SK-N-MC (cell line): ENCODE measurements at places on chromosomes 11 and 22.

GRCh38 chr22:40593460-40594273 is 42.9 kb downstream of the MRTFA start:
- DNase-seq, result no peak

- DNase-seq, result no peak
Observed at GRCh38 chr22:45094081-45094720, 69.5 kb upstream of the NUP50 start.

GRCh38 chr11:61473370-61474012 is 35.1 kb upstream of the LRRC10B start:
- no peak for DNase-seq

DNA sequence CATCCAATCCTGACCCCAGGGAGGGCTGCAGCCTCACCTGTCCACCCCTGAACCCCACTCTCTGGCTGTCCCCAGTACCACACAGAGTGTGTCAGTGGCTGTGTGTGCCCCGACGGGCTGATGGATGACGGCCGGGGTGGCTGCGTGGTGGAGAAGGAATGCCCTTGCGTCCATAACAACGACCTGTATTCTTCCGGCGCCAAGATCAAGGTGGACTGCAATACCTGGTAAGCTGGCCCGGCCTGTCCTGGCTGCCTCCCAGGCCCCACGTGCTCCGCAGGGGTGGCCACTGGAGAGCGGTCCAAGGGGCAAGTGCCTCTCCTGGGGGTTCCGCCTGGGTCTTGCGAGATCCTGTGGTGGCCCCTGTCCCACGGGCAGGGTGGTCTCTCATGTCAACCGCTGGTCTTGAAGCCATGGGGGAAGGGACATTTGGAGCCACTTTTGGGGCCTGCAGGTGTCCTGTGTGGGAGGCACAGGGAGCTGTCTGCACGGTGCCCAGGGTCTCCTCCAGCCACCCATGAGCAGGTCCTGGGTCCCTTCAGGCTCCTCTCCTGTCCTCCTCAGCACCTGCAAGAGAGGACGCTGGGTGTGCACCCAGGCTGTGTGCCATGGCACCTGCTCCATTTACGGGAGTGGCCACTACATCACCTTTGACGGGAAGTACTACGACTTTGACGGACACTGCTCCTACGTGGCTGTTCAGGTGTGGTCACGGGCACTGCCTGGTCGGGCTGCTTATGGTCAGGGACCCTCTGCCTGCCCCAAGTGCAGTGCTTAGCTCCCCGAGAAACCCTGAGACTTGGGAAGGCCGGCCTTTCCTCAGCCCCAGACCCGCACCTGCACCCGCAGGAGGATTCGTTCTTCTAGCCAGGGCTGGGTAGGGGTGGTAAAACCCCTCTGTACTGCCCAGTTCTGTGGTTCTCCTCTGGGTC is 11.8 kb downstream of the MUC2 start:
- no peak for DNase-seq

DNA sequence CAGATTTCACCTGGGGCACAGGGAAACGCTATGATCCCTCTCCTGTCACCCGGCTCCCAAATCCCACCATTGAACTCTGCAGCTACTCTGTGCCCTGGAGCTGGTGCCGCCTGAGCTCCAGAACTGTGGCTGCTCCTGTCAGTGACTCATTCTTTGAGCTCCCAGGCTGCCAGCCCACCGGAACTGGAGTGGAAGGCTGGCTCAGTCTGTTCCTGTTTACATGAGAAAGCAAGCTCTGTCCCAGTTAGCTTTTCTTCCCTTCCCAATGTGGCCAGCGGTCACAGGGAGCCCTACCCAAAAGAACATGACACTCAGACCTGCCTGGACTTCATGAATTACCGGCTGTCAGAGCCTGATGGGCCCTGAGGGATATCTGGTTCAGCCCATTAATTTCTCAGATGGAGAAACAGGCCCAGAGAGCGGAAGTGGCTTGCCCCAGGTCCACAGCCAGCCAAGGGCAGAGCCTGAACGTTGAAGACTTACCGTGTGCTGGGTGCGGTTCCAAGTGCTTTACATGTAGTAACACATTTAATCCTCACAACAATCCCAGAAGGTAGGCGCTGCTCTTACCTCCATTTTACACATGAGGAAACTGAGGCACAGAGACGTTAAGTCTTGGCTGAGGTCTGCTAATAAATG is 23.8 kb upstream of the IGSF22 start:
- no peak for DNase-seq

GRCh38 chr22:42758931-42759629 is 38.4 kb upstream of the A4GALT start:
- no peak for DNase-seq

DNA sequence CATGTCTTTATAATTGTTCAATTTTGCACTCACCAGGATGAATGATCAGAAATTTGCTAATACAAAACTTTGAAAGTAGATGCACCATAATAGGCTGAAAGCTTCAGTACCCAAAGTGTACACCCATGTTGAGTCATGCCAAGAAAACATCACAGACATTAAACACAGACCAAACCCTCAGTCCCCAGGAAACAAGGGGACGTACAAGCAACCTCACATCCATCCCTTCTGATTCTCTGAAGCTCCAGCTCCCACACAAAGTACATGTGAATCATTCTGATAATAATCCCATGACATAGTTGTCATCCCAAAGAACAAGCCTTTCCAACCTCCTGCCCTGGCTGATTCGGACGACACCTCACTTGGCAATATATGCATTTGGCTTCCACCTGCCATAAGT is 183.8 kb downstream of the SNX19 start:
- no peak for DNase-seq

- DNase-seq, result no peak
Observed at GRCh38 chr11:76783896-76784813, 999 bp downstream of the TSKU start.

DNA sequence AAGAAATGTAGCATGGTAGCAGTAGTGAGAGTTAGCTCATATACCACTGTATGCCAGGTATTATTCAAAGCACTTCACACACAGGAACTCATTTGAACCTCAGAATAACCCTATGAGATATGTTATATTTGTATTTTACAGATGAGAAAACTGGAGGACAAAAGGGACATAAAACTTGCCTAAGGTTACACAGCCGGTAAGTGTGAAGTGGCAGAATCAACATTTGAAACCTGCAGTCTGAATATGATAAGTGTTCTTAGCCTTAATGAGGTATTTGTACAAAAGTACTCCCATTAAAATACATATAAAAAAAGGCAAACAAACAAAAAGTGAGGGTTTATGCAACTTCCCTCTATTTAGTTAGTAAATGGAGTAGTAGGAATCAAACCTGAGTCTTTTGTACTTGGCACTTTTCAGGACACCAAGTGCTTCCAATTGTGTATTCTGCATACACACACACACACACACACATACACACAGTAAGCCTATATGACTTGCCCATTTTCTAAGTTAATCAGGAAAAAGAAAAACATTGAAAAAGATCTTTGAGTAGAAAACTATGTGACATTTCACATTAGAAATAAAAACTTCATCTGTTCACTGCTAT is 223.9 kb upstream of the FOLH1 start:
- DNase-seq, result no peak

DNA sequence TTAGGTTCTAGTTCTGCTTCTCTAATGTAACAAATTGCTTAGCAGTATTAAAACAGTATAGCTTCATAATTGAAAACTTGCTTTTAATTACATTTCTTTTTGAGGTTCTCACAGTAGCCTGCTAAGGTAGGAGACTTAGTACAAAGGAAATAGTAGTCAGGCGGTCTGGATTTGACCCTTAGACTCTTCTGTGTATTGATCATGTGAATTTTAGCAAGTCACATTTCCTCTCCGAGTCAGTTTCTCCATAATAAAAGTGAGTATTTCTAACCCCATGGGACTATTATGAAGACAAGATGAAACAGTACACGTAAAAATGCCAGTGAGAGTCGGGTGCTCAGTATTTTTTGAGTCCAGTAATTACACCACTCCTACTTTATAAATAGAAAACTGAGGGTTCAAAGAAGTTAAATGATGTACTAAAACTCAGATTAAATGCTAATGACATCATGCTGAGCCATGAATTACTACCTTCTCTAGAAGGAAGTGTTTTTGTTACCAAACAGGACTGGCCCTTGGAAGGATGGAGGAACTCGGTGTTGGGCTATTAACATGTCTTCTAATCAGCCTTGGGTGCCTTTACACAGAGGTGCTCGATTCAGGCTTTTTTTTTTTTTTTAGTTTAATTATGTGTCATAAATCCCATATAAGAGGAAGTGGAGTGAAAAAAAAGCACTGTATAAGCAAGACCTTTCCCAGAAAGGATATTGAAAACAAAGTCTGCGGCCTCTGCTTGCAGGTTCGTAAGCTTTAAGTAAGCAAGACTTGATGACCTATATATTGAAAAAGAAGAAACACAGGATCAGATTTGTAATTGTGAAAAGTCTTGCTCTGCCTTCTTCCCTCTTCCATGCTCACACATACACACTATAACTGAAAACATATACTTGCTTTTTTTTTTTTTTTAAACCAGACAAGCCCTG is 109.0 kb downstream of the EMSY start:
- DNase-seq, result no peak

DNA sequence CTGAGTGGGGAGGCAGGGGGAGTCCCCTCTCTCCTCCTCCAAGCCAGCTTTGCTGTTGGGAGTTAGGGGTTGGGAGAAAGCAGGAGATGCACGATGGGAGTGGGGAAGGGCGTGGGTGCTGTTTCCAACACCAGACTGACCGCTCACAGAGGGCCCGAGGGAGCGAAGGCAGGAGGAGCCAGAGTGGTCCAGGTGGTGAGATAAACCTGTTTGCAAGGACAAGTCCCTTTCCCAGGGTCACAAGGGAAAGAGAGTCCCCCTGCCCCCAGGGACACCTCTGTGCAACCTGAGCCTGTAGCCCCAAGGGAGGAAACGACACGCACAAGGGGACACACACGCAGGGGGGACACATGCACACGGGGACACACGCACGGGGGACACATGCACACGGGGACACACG is 42.2 kb downstream of the WNT11 start:
- DNase-seq, result no peak

- no peak for DNase-seq
Observed at GRCh38 chr11:121418625-121419114, 33.4 kb upstream of the SORL1 start.
